ENCODE measurements at places on chromosomes 3 and 15.

DNA sequence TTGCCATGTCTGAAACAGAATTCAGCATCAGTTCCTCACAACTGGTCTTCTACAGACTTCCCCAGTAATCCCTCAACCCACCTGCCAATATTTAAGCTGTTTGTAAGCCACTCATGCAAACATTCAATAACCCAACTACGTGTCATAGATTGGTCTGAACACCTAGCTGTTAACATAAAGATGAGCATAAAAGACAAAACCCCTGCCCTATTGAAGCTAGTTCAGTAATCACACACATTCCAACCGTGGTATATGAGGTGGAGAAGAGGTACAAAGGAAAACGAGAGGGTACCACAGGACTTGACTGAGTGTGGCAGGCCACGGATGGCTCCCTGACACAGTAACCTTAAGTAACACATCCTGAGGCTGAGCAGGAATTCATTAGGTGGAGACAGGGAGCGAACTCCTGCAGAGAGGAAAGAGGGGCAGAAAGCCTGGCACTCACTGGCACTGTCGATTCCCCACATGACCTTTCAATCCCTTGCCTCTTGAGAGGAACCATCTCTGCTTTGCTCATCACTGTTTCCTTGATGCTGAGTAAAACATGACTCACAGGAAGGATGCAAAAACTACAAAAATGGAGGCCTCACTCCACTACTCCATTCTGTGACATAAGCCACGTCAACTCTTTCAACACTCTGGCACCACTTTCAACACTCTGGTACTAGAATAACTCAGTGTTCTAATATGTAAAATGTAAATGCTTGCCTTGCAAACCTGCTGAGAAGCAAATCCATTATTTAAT, 31.3 kb downstream of the RPN1 start:
- H3K4me1 ChIP-seq = no peaks in the 10 kb centered on the region
- no peaks in the 10 kb centered on the region for H3K27me3 ChIP-seq
- no peak for DNase-seq
- peaks cover 16% of the 10 kb centered on the region for H3K36me3 ChIP-seq
- H3K4me3 ChIP-seq = no peak overlapping the region

GRCh38 chr15:77909182-77909940, 168.2 kb downstream of the TBC1D2B start:
- H3K4me1 ChIP-seq = no peaks in the 10 kb centered on the region
- no peaks in the 10 kb centered on the region for H3K36me3 ChIP-seq
- no peak overlapping the region for H3K27ac ChIP-seq
- no peak for DNase-seq
- H3K27me3 ChIP-seq = no peaks in the 10 kb centered on the region

DNA sequence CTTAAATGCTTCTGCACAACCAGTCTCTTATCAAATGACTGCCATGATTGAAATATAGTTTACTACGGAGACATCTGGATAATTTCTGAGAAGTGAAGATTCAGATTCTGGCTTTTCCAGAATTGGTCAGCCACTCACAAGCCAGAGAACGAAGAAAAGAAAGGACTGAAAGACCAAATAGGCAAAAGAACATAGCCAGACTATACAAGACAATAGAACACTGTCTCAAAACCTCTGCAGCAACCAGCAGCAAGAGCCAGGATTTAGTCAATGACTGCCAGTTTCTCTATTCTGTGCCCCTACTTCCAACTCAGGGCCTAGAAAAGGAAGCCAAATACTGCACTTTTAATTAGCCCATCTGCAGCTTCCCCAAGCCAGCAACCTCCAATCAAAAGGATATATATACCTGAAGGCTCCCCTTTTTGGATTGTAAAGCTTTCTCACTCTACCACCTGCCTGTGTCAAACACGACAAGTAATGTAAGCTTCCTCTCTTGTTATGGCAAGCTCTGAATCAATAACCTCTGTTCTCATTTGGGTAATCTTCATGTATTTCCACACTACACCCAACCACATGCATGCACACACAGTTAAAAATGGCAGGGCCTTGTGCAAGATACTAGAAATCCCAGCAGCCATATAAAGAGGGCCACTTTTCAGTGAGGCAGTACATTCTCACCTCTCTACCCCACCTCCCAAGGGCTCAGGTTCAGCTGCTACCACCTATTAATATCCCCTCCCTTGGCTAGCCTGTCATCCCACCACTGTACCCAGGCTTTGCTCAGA, 97.1 kb downstream of the ERC2 start:
- H3K27ac ChIP-seq = no peak overlapping the region
- no peak for DNase-seq
- H3K4me1 ChIP-seq = peaks cover 4% of the 10 kb centered on the region
- H3K27me3 ChIP-seq = no peaks in the 10 kb centered on the region

GRCh38 chr3:122826278-122826677, 31.4 kb downstream of the SLC49A4 start:
- H3K36me3 ChIP-seq = no peaks in the 10 kb centered on the region
- no peak overlapping the region for H3K27ac ChIP-seq
- no peaks in the 10 kb centered on the region for H3K4me1 ChIP-seq
- no peak overlapping the region for H3K4me3 ChIP-seq
- H3K27me3 ChIP-seq = no peaks in the 10 kb centered on the region
- DNase-seq = no peak

- no peak overlapping the region for H3K27ac ChIP-seq
Measured at GRCh38 chr3:116445990-116446389, 703 bp upstream of the LSAMP start.

DNA sequence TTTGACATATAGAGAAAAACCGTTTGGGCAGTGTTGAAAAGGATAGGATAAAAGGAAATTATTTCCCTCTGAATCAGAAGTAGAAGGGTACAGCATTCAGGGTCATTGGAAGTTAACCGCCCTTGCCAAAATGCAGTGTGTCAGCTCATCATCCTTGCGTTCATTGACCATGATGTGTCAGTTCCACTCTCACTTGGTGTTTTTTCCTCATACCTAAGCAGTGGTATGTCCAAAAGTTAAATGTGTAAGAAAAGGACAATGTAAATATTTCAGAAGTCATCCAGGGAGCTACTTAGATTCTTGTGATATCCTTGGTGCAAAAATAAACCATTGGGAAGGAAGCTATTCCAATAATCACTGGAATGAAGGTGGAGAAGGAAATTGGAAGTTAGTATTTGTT, 50.7 kb downstream of the MAP6D1 start:
- DNase-seq = no peak
- peaks cover 26% of the 10 kb centered on the region for H3K36me3 ChIP-seq
- no peak overlapping the region for H3K27ac ChIP-seq
- no peaks in the 10 kb centered on the region for H3K4me1 ChIP-seq
- H3K27me3 ChIP-seq = no peaks in the 10 kb centered on the region

- no peaks in the 10 kb centered on the region for H3K27me3 ChIP-seq
- no peaks in the 10 kb centered on the region for H3K36me3 ChIP-seq
- DNase-seq = peak; percentile 29
- H3K4me3 ChIP-seq = no peak overlapping the region
- H3K4me1 ChIP-seq = no peaks in the 10 kb centered on the region
Measured at GRCh38 chr3:161854232-161854771, 357.7 kb downstream of the OTOL1 start.

- no peaks in the 10 kb centered on the region for H3K27me3 ChIP-seq
- no peak overlapping the region for H3K27ac ChIP-seq
- DNase-seq = no peak
- peaks cover 2% of the 10 kb centered on the region for H3K4me1 ChIP-seq
Measured at GRCh38 chr3:168048414-168049330, 47.1 kb downstream of the GOLIM4 start.

DNA sequence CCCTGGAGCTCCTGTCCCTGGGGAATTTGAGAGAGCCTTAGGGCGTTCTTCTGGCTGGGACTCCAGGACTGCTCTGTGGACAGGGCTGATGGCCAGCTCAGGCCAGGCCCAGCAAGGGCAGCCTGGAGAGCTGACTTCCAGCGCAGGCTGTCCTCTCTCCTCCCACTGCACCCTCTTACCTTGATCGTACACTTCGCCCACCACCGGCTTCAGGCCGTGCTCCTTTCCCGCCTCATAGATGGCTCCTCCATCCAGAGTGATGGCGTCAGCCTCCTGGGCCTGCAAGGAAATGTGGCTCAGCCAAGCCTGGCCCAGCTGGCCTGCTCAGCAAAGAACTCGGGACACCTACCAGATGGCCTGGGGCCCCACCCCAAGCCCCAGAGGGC, 3.1 kb downstream of the MELTF start:
- H3K4me1 ChIP-seq = 0 out of 2 replicates have a peak, but pooled peaks cover 1% of the 10 kb centered on the region
- no peaks in the 10 kb centered on the region for H3K27me3 ChIP-seq
- H3K4me3 ChIP-seq = no peak overlapping the region
- H3K27ac ChIP-seq = no peak overlapping the region
- no peak for DNase-seq
- no peaks in the 10 kb centered on the region for H3K36me3 ChIP-seq

- H3K4me3 ChIP-seq = no peak overlapping the region
- H3K27me3 ChIP-seq = no peaks in the 10 kb centered on the region
- no peak overlapping the region for H3K27ac ChIP-seq
- no peaks in the 10 kb centered on the region for H3K4me1 ChIP-seq
- no peaks in the 10 kb centered on the region for H3K36me3 ChIP-seq
Measured at GRCh38 chr15:49815950-49816349, 195.1 kb downstream of the DTWD1 start.

GRCh38 chr3:186517218-186517617, 27.0 kb downstream of the CRYGS start:
- no peaks in the 10 kb centered on the region for H3K27me3 ChIP-seq
- H3K36me3 ChIP-seq = no peaks in the 10 kb centered on the region
- H3K4me3 ChIP-seq = no peak overlapping the region
- DNase-seq = no peak
- no peak overlapping the region for H3K27ac ChIP-seq

DNA sequence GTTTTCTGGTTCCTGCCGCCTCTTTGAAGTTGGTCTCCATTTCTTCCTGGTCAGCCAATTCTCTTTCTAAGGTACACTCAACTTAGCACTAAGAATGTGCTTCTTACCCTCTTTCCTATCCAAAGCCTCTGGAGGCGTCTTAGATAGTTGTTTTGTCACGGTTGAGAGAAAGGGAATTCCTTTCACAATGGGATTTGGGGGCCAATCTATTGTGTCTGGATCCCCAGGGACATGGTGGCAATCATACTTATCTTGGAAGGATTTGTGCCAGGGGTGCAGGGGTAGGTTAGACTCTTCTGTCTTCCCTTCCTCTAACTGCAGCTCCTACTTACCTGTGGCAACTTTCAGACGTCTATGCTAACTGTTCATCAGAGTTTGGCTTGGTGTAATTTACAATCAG, 287.1 kb downstream of the SOX2 start:
- no peak for DNase-seq
- no peaks in the 10 kb centered on the region for H3K36me3 ChIP-seq
- H3K27ac ChIP-seq = no peak overlapping the region
- H3K27me3 ChIP-seq = no peaks in the 10 kb centered on the region
- no peak overlapping the region for H3K4me3 ChIP-seq
- no peaks in the 10 kb centered on the region for H3K4me1 ChIP-seq

- H3K27me3 ChIP-seq = no peaks in the 10 kb centered on the region
- H3K4me3 ChIP-seq = no peak overlapping the region
- H3K4me1 ChIP-seq = no peaks in the 10 kb centered on the region
- DNase-seq = no peak
Measured at GRCh38 chr3:143769616-143770015, 78.7 kb downstream of the SLC9A9 start.

DNA sequence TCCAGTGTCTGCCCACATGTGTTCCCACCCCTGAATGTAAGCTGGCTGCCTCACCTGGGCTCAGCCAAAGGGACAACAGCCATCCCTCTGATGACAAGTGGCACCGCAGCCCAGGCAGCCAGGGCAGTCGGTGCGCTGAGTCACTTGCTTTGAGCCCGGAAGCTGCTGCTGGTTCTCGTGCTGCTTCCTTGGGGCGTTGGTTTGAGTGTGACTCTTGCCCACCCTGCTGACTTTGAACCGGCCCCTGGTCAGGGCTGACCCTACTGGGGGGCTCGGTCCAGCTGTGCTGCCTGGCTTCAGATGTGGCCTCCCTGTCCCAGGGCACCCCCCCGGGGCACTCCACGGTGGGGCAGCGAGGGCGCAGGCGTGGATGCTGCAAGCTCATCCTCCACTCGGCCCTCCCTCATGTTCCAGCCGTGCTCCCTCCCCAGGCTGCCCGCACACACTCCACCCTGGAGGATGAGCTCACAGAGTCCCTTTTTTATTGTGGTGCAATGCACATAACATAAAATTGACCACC, 62.1 kb downstream of the EFCAB12 start:
- H3K27me3 ChIP-seq = no peaks in the 10 kb centered on the region
- no peak overlapping the region for H3K4me3 ChIP-seq
- H3K36me3 ChIP-seq = no peaks in the 10 kb centered on the region
- H3K27ac ChIP-seq = no peak overlapping the region
- no peaks in the 10 kb centered on the region for H3K4me1 ChIP-seq

DNA sequence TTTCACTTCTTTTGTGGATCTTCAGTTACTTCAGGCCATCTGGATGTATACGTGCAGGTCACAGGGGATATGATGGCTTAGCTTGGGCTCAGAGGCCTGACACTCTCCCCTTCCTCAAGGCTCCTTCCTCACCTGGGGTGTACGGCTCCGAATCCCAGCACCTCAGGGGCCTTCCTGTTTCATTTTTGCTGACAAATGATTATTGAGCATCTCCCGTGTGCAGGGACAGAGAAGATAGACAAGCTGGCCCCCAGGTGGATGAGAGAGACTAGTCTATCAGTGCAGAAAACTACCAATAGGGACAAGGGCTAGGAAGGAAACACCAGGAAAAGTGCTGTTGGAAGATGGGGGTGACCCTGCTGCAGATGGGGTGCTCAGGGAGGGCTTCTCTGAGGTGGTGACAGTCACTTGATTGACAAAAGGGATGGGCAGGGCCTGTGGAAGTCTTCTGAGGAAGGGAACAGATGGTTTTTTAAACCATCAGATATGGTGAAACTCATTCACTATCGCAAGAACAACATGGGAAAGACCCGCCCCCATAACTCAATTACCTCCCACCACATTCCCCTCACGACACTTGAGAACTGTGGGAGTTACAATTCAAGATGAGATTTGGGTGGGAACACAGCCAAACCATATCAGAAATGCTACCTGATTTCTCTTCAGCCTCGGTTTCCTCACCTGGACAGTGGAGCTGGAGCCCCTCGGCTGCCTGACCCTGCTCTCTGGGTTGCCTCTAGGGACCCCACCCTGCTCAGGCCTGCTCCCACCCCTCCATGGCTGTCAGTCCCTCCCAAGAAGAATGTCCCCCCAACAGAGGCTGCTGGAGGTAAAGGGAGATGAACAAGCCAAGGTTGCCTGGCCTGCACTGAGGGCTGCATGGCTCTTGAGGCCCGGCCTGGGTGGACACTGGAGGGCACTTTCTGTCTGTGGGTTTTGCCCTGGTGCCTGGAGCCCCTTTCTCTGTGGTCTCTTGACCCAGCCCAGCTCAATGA, 37.2 kb upstream of the ACAD9 start:
- no peaks in the 10 kb centered on the region for H3K27me3 ChIP-seq
- H3K27ac ChIP-seq = no peak overlapping the region
- H3K36me3 ChIP-seq = no peaks in the 10 kb centered on the region
- DNase-seq = no peak

GRCh38 chr3:194162817-194163584, 27.1 kb downstream of the HES1 start:
- no peaks in the 10 kb centered on the region for H3K4me1 ChIP-seq
- DNase-seq = no peak
- no peaks in the 10 kb centered on the region for H3K27me3 ChIP-seq
- H3K36me3 ChIP-seq = no peaks in the 10 kb centered on the region

- no peaks in the 10 kb centered on the region for H3K4me1 ChIP-seq
- no peak overlapping the region for H3K4me3 ChIP-seq
- no peaks in the 10 kb centered on the region for H3K27me3 ChIP-seq
- H3K27ac ChIP-seq = no peak overlapping the region
- DNase-seq = no peak
Measured at GRCh38 chr15:64997745-64998375, 8.1 kb upstream of the SPG21 start.

- H3K27ac ChIP-seq = no peak overlapping the region
- H3K4me1 ChIP-seq = no peaks in the 10 kb centered on the region
- DNase-seq = no peak
- no peak overlapping the region for H3K4me3 ChIP-seq
- H3K27me3 ChIP-seq = no peaks in the 10 kb centered on the region
Measured at GRCh38 chr3:154135511-154136173, 14.5 kb downstream of the ARHGEF26 start.
